Stimulated activated CD4-positive, alpha-beta T cell treated with anti-CD3 and anti-CD28 coated beads, Interleukin-1b, Interleukin-23, amount 100 ng/mL, for 1 hour (primary cell): ENCODE measurements at places on chromosomes 11 and 22.

DNA sequence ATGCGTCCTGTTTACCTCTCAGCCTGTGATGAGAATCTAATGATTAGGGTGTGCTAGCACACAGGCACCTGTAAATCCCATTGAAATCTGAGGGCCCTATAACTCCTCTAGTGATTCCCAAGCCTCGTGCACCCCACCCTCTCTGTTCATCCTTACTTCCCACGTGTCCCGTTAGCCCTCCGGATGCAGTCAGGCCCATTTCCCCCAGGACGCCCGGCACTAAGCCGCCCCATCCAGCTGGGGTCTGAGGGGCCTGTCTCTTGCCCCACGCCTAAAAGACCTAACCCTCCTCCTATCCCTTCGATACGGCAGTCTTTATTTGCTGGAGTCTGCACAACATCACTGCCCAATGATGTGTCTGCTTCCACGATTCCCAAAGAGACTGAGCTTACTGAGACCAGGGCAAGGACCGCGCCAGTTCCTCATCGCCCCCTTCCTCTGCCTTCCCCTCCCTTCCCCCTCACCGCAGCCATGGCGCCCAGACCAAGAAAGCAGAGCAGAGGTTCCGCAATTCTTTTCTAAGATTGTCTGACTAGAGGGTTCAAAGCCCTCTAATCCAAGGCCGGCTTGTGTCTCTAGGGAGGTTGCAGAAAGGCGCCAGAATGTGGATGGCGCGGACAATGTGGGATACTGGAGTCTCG, 1.1 kb upstream of the FADS2 start:
- no peak for DNase-seq

DNA sequence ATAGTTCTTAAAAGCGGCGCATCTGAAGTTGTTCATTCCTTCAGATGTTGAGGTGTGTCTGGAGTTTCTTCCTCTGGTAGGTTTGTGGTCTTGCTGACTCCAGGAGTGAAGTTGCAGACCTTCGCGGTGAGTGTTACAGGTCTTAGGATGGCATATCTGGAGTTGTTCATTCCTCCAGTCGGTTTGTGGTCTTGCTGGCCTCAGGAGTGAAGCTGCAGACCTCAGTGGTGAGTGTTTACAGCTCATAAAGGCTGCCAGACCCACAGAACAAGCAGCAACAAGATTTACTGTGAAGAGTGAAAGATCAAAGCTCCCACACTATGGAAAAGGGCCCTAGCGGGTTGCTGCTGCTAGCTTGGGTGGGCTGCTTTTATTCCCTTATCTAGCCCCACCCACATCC, 201.7 kb upstream of the PDGFD start:
- no peak for DNase-seq

GRCh38 chr22:17980638-17981051, 43.7 kb downstream of the MICAL3 start:
- DNase-seq = no peak

- no peak for DNase-seq
Measured at GRCh38 chr11:18394928-18395734, 768 bp downstream of the LDHA start.

DNA sequence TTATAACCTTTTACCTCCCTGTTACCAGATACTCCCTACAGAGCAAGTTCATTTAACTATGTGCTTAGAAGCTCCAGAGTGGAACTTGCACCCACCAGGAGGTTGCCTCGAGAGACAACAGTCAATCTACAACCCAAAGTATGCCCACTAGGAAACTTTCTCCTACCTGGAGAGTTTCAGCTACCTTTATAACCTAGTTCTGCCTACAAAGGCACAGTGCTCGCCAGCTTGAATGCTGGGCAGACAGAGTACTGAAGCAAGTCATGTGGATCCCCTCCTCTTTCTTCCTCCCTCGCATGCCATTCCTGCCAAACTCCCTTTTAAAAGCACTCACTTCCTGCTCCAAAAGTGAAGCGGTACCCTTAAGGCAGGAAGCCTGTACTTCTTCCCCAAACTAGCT, 258.9 kb downstream of the SWAP70 start:
- no peak for DNase-seq

DNA sequence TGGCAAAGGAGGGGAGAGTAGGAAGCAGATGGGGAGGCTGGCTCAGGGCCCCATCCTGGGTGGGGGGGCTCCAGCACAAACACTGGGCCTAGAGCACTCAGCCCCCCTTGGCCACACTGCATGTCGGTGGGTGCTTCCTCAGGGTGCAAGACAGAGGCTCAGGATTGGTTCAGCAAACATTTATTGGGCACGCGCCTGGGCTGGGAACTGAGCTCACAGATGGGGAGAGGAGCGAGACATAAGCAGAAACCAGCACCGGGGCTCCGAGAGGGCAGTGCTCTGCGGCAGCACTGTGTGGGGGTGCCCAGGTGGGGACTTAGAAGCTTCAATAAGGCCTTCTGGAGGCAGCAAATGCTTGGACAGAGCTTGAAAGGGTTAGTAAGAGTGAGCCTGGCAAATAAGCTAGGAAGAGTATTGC, 12.1 kb upstream of the EHD1 start:
- no peak for DNase-seq

GRCh38 chr22:38144025-38144405, 33.5 kb upstream of the BAIAP2L2 start:
- DNase-seq = no peak

DNA sequence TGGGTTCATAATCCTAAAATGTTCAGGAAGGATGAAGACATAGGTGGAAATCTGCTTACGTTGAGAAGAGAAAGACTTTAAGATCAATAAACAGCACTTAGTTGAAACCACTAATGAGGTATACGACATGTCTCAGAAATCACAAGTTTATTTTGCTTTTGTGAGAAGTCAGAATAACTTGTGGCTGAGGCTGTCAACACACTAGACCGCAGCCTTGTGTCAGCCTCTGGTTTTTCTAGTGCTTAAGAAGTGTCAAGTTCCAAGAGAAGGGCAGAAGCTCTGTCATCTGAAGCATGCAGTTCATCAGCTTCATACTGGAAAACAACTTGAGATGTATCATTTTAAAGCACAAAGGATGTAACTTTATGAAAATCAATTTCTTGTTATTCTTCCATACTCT, 420.9 kb downstream of the METTL15 start:
- DNase-seq = no peak
